Prostate gland (tissue), 2 donors: ENCODE measurements at places on chromosomes 11 and 22.

DNA sequence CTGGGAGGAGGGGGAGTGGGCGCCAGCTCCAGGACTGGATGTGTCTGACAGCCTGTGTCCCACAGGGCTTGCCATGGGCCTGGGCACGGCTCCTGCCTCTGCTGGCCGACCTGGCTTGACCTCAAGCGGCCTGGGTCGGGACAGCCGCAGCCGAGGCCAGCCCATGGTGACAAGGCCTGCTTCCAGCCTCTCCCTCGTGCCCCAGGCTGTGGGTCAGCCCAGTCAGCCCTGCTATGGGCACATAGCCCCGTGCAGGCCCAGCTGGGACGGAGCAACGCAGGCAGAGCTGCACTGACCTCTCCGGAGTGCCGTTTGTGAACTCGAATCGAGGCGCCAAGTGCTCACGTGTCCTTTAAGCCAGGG is 17.9 kb downstream of the OSBPL5 start:
- DNase-seq, result no peak

DNA sequence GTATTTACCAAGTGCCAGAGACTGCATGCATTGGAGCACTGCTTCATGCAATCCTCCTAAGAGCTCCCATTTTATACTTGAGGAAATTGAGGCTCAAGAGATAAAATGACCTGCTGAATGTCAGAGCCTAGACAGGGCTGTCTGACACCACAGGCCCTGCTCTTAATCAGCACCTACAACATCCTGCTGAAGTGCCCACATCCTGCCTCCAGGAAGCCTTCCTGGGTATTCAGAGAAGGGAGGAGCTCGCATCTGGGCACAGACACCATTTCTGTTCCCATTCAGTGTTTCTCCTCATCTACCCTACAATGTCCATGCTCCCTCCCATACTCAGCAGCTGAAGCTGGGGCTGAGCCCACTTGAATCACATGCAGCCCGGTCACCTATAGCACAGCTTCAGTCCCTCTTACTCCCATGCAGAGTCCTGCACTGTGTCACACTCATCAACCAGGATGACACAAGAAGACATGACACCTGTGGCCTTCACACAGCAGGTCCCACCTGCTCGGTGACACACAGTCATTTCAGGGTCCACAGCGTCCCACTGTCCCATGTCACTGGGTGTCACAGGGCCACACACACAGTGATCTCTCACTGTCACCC is 53.1 kb downstream of the PDE2A start:
- no peak for DNase-seq

- no peak for DNase-seq
These were observed 34.3 kb downstream of the TOM1 start for GRCh38 chr22:35334004-35334403.

- DNase-seq, result no peak
These were observed 7.3 kb upstream of the CTSC start for GRCh38 chr11:88344869-88345268.

DNA sequence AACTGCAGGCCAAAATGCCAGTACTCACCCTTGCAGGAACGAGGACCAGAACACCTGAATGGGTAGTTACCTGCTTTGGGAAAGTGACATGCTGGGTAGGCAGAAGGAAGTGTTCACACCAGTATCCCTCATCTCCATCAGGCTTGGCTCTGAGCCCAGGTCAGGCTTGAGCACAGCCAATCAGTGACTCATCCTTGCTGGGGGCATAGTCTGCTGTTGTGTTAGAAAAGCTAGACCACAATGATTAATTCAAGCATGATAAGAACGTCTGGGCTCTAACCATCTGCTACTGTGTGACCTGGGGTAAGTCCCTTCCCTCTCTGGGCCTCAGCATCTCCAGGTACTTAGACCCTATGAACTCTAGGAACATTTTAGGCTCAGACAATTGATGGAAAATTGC is 450.4 kb downstream of the MIAT start:
- no peak for DNase-seq

- DNase-seq, result no peak
These were observed 255.2 kb downstream of the MN1 start for GRCh38 chr22:27546157-27546935.
